ENCODE measurements at places on chromosomes 6 and 20.
A peak's percentile ranks its signal among the peaks of the same experiment; 100 is the strongest.

DNA sequence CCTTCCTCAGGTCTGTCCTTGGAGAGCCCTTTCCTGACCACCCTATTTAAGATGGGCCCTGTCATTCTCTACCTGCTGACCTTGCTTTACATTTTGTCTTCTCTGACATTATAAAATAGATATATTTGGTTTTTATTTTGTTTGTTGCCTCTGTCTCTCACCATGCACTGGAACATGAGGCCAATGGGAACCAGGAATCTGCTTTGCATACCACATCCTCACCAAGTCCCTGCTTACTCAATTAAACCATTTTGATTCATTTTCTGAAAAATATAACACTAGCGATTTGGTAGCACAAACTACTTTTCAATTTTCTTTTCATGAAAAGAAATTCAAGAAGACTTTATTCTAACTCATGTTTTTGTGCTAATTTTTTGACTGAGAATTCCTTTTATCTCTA, 32.8 kb upstream of the POPDC3 start:
- no peak for DNase-seq

DNA sequence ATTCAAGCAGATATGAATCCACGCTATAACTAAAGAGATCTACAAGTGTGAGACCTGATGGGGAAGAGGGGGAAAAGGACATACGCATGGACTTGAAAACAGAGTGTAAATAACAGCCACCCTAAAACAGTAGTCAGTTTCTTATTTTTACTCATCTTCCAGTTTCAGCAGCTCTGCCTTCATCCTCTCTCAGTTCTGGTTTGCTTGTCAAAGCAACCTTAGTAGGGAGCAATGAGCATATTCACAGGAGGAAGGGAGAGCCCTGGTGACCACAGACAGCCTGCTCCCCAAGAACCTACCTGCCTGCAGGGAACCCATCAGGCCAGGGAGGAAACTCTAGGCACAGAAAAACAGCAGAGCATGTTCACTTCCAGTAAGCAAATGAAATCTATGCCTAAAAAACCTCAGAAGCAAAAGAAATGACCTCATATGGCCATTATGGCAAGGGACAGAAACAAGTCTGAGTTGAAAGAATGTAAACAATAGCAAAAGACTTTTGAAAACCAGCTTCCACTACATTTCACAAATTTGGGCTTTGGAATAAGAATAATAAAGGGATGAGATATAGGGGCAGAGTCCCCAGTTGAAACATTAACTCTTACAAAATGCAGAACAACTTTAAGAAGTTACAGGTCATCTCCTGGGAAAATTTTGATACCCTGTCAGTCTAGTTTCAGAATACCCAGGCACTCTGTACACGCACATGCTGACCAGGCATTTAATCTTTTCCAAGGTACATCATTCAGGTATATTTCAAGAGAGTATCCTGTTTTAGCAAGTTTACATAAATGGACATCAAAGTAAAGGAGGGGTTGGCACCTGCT, 120.8 kb upstream of the BCLAF1 start:
- DNase-seq: no peak

GRCh38 chr6:107152638-107153430, 37.5 kb upstream of the BEND3 start:
- no peak for DNase-seq

- no peak for DNase-seq
These were observed 136.3 kb upstream of the ZNF184 start for GRCh38 chr6:27608916-27609883.

GRCh38 chr20:31676609-31676989, 38.9 kb downstream of the COX4I2 start:
- DNase-seq: no peak

GRCh38 chr6:70107852-70108629, 194.8 kb downstream of the COL9A1 start:
- no peak for DNase-seq

- DNase-seq: no peak
These were observed 44.6 kb downstream of the SESN1 start for GRCh38 chr6:109050012-109050411.

DNA sequence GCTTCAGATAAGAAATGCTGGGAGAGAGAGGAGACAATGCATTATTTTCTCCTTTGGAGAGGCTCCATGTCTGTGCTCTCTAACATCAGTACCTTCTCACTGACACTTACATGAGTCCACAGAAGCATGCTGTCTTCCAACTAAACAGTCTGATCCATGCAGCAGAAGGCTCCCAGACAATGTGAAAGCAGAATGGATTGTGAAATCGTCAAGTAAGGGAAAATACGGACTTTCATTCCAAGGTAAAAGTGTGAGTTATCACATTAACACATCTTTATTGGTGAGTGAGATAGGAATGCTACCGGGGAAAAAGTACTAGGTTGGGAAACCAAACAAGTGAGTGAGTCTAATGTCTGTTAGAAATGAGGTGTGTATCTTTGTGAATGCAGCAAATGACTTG, 167.6 kb upstream of the KCNK16 start:
- DNase-seq: no peak

GRCh38 chr6:113696960-113697359, 160.2 kb upstream of the MARCKS start:
- no peak for DNase-seq

DNA sequence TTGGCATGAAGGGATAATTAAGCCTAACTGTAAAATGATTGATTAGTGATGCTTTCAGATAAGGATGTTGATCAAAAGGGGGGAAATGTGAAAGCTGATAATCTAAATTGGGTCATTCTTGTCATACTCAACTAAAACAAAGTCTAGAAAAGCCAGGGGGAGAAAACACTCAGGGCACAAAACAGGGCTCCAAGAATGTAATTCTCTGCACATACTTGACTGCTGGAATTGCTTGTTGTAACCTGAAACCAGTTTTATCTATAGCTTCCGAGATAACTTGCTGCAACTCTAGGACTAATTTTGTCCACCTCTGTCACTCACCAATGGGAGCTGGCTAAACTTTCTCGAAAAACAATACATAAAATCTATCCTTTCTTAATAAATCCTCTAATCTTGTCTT, 310.3 kb downstream of the CLVS2 start:
- no peak for DNase-seq

DNA sequence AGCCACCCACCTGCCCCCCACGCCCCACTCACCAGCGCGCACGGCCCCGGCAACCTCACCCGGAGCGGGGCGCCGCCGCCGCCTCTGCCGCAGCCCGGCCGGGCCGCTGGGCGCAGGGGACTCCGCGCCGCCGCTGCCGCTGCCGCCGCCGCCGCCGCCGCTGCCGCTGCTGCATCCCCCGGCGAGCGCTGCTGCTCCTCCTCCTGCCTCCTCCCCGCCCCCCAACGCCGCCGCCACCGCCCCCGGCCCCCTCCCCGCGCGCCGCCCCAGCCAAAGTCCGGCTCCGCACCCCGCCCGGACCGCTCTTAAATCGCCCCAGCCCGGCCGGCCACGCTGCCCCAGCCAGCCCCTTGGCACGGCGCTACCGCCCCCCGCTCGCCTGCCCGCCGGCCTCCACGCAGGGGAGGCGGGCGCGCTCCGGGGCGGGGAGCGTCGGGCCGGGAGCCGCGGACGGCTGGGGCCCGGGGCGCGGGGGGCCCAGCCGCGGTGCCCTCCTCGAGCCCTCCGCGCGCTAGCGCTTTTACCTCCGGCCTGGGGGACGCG, at the start of gene SULF2:
SULF2 (minus strand) TSS at position 171 of the 543 bp plus-strand sequence. CDS start 28,118 bp downstream, outside the sequence.
- peak; percentile 7 for DNase-seq

- no peak for DNase-seq
These were observed 269.3 kb downstream of the ZFAND3 start for GRCh38 chr6:38088829-38089228.

DNA sequence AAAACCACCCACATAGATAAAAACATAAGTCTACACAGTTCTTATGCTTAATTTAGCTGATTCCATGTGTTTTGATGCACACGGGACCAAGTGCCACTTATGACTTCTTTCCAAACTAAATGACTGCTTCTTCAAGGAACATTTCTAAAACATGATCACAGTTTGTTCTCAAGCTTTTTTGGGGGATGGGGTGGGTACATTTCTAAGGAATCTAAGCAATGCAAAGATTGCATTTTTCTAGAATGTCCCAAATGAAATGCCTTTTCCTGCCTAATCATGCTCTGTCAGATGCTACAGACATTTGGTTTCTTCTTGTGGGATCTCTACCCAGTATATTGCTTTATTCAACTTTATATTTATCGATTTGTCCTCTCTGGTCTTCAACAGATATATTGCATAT, 496.8 kb upstream of the JAG1 start:
- DNase-seq: no peak

GRCh38 chr6:16683641-16684194, 77.5 kb downstream of the ATXN1 start:
- DNase-seq: no peak

All from hypothalamus (tissue), 51 donors.